Activated CD4-positive, alpha-beta T cell treated with anti-CD3 and anti-CD28 coated beads, Interleukin-2, Interleukin-4, amounts not matched to agents 100 ng/mL and 50 ng/mL, durations not matched to agents 16 hours and 8 hours (primary cell): ENCODE measurements at places on chromosomes 1 and 21.

DNA sequence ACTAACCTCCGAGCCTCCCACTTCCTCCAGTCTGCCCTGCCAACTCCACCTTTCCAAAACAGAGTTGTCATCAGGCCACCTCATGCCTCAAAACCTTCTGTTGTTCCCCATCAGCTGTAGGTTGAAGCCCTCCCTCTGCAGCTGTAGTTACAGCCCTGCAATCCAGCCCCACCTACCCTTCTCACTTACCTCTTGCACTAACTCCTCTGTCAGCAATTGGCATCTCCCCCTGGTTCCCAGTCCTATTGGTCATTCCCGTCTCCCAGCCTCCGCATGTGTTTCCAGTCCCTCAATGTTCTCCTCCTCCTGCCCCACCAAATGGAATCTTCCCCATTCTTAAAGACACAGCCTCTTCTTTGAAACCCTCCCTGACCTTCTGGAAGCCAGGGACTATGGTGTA lies 100.1 kb upstream of the GCLM start:
- DNase-seq: no peak

GRCh38 chr1:96370757-96371156 lies 350.8 kb upstream of the PTBP2 start:
- no peak for DNase-seq

DNA sequence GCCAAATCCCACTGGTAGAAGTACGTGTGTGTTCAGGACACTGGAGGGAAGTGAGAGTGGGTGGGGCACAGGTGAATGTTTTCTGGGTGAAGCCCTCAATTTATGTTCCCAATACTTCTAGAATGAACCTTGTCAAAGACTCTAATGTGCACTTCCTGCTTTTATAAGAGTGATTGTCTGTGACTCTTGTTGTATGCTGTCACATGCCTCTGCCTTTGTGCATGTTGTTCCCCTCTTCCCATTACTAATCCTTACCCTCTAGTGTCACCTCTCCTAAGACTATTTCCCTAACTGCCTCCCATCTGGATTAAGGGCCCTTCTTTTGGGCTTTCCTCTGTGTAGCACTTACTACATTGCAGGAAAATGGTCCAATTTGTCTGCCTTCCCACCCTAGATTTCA lies 2.5 kb upstream of the LINGO4 start:
- no peak for DNase-seq

GRCh38 chr1:169548282-169548681 lies 38.0 kb downstream of the F5 start:
- DNase-seq: no peak
